ENCODE measurements at places on chromosomes 5 and 9.
A peak's percentile ranks its signal among the peaks of the same experiment; 100 is the strongest.

GRCh38 chr5:10320793-10321192 lies 13.1 kb upstream of the CMBL start:
- DNase-seq: no peak

- no peak for DNase-seq
Measured at GRCh38 chr9:12368569-12368968, 324.6 kb upstream of the TYRP1 start.

DNA sequence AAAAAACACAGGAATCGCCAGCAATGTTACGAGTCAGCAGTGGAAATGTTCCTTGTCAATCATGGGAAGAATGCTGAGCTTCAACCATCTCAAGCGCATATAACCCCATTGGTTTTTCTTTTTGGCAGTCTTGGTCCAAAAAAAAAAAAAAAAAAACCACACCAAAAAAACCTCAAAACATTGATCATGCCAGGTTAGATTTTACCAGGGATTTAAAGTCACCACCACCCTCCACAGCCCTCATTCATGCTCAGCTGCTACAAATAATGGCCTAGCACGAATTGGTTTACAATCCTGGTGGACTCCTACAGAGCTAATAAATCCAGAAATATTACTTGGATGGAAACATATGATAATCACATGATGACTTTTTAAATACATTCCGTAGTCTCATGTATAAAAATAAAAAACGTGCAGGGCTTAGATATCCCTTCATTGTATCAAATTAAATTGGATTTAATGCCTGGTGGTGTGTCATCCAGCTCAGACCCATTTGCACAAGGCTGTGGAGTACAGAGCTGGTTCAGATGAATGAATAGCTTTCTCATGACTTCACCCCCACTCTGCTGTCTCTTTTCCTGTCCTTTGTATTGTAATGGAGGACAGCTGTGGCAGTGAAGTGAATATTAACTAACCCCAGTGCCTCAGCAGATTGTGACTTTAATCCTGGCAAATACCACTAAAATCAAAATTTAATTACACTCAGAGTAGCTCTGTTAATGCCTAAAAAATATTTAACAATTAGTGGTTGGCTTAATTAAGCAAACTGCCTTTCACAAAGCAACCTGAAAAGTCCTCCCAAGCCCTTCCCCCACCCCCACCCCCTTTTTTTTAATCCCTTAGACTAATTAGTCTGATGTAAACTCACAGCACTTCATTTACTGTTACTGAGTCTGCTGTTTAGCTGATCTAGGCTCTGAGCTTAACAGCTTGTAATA lies 626.5 kb upstream of the ZNF608 start:
- peak; percentile 52 for DNase-seq

DNA sequence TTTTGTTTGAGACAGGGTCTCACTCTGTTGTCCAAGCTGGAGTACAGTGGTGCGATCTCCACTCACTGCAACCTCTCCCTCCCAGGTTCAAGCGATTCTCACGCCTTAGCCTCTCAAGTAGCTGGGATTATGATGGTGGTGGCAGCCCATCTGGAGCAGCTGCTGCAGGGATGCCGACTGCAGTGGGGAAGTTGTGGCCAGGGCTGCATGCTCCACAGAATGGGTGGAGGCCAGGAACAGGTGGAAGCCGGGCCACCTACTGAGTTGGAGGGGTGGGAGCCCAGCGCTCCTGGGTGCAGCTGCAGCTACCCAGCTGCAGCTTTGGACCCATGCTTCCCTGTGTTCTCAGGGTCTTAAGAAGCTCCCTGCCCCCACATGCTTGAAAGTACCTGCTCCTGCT lies 99.7 kb downstream of the SCAI start:
- no peak for DNase-seq
